ENCODE measurements at places on chromosomes 11 and 22. TPM values are rescaled to one million over a fixed set of nuclear protein-coding genes. Genes with fewer than 3 reads are reported as not detected.

PLEKHB1 gene
- 8.0 TPM for total RNA-seq

FAM227A gene
- total RNA-seq = 10.3 TPM

USP47 gene
- 69.0 TPM for total RNA-seq

RIMBP3B gene
- 0.36 TPM for total RNA-seq

RDX gene
- total RNA-seq = 117 TPM

OR6T1 gene
- not detected for total RNA-seq

- DNase-seq = no peak
Observed at GRCh38 chr11:109849946-109850345, 243.2 kb upstream of the ZC3H12C start.

GRCh38 chr11:115580416-115580815, 76.2 kb upstream of the CADM1 start:
- DNase-seq = no peak

GRCh38 chr22:48819232-48819631, 1008.4 kb downstream of the BRD1 start:
- DNase-seq = no peak

DNA sequence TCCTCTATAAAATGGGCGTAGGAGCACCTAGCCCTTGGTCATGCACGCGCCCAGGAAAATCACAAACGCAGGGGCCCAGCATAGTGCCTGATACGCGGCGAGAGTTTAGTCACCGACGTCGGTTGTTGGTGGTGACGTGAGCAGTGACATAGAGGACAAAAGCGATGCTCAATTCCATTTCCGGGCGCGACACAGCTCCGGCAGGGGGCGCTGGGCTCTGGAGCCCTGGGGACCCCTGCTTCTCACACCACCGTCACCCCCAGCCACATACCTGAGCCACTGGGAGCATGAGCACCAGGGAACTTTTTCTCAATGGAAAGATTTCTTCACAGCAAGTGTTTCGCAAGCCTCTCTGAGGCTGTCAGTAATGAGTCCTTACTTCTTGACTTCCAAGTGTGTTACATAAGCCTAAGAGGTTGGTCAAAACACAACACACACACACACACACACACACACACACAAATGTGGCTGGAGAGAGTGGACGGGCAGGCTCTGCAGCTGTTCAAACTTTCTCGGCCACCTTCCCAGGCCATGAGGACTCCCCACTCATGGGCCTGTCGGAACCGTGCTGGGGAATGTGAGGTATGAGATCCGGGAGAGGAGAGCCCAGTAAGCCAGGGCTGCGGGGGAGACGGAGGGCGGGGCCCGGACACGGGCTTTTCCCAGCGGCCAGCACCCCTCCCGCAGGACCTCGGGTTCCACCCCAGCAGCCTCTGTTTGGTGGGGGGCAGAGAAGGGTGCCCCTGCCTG, 36.9 kb upstream of the LINC01488 start:
- peak; percentile 70 for DNase-seq

DNA sequence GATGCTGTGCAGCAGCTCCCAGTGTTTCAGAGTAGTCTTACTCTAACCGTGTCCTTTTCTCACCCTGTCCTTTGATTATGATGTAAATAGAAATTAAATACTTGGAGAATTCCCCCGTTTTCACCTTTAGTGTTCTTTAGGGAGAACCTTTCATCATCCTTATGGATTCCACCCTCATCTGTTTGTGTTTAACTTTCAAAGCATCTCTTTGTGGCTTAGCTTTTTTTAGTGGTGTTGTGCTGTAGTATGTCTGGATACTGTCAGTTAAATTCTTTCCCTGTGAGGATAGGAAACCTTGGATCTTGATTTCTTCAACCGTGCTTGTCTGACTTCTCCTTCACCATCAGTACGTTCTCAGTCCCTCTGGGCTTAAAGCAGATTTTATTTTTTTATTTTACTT, 48.5 kb downstream of the PPP6R3 start:
- no peak for DNase-seq

DNA sequence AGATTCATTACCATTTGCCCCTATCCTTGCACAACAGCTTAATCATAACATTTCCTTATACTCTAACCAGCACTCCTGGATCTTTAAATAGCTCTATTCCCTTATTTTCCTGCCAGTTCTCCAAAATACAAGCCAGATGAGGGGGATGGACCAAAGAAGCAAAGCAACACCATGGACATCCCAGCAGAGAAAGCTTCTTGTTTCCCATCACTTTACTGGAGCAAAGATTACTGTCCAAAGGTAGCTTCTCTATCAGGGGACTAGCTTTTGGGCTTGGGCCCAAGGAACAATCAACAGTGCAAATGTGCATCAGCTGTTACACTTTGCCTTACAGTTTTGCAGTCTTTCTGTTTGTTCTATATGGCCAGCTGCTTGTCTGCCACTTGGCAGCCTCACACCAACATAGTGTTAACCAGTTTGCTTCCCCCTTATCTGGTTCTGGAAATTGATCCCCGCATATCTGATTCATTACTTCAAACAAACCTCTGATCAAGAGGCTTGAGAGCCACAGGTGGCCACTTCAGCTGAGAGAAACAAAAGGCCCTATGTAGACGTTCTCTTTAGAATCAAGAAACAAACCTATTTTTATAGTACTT, 814.3 kb downstream of the METTL15 start:
- DNase-seq = no peak

- DNase-seq = no peak
Observed at GRCh38 chr22:33817512-33818127, 102.7 kb downstream of the LARGE1 start.

DNA sequence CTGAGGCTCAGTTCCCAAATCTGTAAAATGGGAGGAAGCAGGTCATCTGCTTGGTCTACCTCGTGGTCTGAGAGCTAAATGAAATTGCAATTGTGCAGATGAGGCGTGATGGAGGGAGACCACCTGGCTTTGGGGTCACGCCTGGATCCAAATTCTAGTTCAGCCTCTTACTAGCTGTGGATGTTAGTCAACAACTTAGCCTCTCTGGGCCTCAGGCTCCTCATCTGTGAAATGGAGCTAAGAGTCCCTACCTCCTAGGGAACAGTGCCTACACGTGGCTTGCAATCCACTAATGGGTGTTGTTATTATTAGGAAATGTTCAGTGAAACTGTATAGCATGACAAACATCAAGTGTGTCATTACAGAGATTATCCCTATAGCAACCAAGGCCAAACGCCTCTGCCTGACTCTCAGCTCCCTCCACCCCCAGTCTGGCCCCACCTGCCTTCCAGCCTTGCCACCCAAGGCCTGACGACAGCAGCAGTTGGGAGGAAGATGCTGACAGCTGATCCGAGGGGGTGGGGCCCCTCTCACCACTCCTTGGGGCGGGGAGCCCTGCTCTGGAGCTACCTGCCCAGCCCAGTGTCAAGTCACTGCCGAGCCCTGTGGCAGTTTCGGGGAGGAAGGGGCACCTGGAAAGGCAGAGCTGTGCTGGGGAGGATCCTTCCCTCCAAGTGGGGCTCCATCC, 1.7 kb upstream of the RHOD start:
- no peak for DNase-seq

DNA sequence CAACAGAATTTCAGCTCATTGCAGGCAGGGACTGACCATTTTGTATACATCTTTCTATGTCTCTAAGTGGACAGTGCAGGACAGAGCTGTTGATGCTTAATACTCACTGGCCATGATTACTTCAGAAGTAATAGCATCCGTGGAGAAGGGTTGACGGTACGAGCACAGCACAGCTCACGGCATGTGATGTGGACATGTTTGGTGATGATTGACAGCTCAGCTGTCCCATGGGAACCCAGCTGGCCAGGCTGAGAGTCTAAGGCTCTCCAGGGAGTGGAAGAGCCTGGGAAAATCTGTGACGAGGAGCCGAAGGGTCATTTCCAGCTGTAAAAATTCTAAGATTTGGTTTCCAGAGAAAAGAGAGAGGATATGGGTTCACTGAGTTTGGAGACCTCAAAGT, 198.2 kb downstream of the SNX19 start:
- no peak for DNase-seq

DNA sequence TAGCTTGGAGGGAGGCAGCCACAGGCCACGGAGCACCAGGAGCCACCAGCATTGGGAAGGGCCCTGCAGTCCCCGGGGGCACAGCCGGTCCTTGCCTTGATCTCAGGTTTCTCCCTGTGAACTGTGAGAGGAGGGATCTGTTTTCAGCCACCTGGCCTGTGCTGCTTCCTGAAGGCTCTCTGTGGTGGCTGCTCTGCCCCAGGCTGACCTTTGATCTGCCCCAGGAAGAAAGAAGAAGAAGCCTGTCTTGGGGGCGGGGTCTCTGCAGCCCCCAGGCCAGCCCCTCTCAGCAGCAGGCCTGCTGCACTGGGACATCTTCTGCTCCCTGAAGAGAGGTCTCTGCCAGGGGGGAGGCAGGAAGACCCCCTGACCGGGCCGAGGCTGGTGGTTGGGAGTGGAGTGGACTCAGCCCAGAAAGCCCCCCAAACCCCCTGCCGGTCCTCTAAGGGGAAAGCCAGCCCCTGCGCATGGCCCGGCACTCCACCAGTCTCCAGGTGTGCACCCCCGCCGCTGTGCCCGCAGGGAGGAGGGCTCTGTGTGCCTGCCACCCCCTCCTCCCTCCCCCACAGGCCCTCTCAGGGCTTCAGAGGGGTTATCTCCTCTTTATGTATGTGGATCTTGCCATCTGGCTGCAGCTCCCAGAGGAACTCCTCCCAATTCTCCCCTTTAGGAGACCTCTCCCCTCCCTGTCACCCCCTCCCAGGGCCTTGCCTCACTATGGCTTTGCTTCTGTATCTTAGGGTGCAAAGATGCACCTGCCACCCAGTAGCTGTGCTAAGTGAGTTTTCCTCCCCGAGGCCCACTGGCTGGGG, 675.3 kb downstream of the BRD1 start:
- DNase-seq = no peak

- DNase-seq = no peak
Observed at GRCh38 chr22:33014621-33015020, 43.6 kb downstream of the SYN3 start.

DNA sequence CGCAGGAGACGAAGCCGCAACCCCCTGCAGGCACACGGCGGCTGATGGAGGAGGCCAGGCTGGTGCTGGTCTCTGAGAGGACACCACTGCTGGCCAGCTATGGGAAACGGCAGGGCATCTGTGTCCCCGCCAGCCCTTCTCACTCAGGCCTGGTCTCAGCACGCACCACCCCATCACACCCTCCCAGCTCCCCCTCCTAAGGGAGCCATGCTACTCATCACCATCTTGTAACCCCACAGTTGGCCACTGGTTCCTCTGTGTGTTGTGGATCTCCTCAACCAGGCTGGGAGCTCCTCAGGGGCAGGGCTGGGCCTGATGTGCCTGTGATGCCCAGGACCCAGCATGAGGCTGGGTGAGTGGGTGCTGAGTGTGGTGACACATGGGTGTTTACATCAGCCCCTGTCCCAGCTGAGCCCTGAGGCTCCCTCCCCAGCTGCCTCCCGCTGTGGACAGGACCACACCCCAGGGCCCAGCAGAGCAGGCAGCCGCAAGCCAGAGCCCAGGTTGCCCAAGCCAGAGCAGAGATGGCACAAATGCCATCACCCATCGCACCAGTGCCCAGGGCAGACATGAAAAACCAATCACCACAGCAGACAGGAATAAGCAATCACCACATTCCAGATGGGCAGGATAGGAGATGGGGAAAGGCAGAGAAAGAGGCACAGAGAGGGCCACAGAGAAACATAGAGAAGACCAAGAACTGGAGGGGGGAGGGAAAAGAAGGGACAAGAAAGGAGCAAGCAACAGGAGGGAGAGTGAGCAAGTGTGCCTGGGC, 8.2 kb downstream of the ARVCF start:
- DNase-seq = no peak

GRCh38 chr11:60957188-60957587, 5.2 kb upstream of the SLC15A3 start:
- no peak for DNase-seq

Data from mesothelial cell of epicardium (in vitro differentiated cells).